ENCODE measurements at places on chromosomes 11 and 22.

DNA sequence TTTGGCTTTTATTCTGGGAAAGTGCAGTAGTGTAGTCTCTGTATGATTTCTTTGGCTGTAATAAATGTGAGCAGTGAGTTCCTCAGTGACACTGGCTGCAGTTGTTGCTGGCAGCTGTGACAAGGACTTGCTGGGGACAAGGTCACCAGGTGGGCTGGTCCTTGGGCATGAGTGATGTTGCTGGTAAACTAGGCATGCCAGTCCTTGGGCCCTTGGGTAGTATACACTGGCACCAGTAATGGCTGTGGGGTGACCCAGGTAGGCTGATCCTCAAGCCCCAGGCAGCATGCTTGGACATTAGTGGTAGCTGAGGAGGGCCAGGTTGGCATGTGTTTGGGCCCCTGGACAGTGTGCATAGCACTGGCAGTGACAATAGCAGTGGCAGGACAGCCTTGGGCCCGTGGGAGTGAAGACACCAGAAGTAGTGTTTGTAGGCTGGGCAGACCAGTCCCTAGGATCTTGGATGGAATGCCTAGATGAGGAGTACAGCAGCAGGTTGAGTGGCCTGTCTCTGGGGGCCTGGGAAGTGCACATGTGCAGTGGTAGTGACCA is 164.3 kb downstream of the GUCY1A2 start:
- DNase-seq, result no peak

GRCh38 chr11:73614591-73614990 is 16.7 kb upstream of the FAM168A start:
- DNase-seq, result no peak

GRCh38 chr22:30338802-30339201 is 12.1 kb upstream of the TBC1D10A start:
- no peak for DNase-seq

DNA sequence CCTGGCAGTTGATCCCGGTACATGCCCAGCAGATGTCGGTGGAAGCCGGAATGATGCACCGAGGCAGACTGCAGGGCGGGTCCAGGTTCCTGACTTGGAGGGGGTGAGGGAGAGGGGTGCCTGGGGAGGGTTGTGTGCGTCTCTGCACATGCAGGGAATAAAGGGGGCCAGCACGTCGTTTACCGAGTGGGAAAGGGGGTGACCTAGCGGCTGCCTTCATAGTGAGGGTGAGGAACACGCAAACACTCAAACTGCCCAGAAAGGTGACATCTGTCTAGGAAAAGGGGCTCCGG is 801.7 kb downstream of the TBC1D22A start:
- no peak for DNase-seq

GRCh38 chr11:71322861-71323582 is 70.6 kb upstream of the SHANK2 start:
- no peak for DNase-seq

DNA sequence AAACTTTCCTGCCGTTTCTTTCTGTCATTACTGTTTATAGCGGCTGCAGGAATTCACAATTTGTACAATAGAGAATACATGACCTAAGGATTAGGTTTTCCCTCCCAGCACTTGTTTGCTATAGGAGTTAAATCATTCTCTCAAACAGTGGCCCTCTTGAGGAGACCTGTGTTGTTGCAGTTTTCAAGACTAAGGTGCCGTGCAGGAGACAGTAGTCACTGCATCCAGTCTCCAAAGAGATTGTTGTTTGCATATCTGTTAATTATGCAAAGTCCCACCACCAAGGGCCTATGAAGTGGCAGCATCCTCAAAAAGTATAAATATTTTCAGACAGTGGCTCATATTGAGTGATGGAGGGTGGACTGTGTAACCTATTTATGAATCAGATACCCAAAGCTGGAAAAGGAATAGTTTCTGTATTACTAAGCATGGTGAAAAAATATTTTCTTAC is 2.3 kb downstream of the PRSS23 start:
- no peak for DNase-seq

GRCh38 chr11:100640071-100640470 is 47.0 kb upstream of the ARHGAP42 start:
- no peak for DNase-seq
